ENCODE measurements at places on chromosomes 5 and 9. TPM values are rescaled to one million over a fixed set of nuclear protein-coding genes. Genes with fewer than 3 reads are reported as not detected.

GRCh38 chr9:94081864-94082463 is 2.3 kb upstream of the PTPDC1 start:
- H3K36me3 ChIP-seq = peaks cover 24% of the 10 kb centered on the region
- no peak overlapping the region for H3K4me3 ChIP-seq
- H3K27ac ChIP-seq = no peak overlapping the region
- DNase-seq = no peak
- no peaks in the 10 kb centered on the region for H3K27me3 ChIP-seq
- no peaks in the 10 kb centered on the region for H3K4me1 ChIP-seq

Gene BTNL3
- not detected for total RNA-seq

Gene TICAM2
- total RNA-seq = 1.5 TPM

- no peak overlapping the region for H3K27ac ChIP-seq
- H3K27me3 ChIP-seq = no peaks in the 10 kb centered on the region
- peaks cover 19% of the 10 kb centered on the region for H3K4me1 ChIP-seq
- H3K4me3 ChIP-seq = no peak overlapping the region
- no peaks in the 10 kb centered on the region for H3K36me3 ChIP-seq
- DNase-seq = no peak
Observed at GRCh38 chr5:39231705-39232525, 12.6 kb upstream of the FYB1 start.

DNA sequence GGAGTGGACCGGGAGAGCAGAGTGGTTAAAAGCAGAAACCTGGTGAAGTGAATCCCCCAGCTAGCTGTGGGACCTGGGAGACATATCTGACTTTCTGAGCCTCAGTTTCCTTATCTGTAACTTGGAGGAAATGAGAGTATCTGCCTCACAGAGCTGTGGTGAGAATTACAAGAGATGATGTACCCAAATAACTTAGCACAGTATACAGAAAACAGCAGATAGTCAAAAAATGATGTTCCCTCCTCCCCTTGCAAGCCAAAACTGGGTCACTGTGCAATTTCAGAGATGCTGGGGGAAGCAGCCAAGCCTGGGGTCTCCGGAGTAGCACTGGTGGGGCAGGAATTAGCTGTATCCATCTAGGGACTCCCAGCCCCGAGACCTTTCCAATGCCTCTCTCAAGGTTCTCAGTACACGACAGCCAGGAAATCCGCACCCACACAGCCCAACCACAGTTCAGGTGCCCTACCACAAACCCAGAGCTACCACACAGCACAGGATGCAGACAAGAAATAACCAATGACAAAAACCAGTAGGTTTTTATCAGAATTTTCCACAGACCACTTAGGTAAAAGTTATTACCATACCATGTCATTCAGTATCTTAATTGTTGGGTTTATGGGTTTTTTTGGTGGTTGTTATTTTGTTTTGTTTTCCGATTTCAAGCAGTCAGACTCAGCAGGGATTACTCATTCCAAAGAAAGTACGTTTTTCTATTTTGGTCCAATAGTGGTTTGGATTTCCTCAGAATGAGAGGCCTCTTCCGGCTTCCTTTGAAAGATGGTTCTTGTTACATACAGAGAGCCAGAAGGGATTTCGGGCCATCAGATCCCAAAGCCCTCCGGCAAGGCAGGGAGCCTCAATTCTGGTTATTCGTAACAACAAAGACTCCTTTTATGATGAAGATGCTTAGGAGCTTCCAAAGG is 4.9 kb upstream of the HRH2 start:
- peaks cover 7% of the 10 kb centered on the region for H3K36me3 ChIP-seq
- peak; percentile 62 for DNase-seq
- H3K27ac ChIP-seq = peak overlapping the region; percentile 91
- peak overlapping the region; percentile 69 for H3K4me3 ChIP-seq
- peaks cover 89% of the 10 kb centered on the region for H3K4me1 ChIP-seq

GRCh38 chr9:21507483-21507790 is 25.3 kb upstream of the IFNE start:
- no peaks in the 10 kb centered on the region for H3K27me3 ChIP-seq
- H3K36me3 ChIP-seq = no peaks in the 10 kb centered on the region
- no peak for DNase-seq
- H3K27ac ChIP-seq = no peak overlapping the region

- no peaks in the 10 kb centered on the region for H3K36me3 ChIP-seq
- no peak for DNase-seq
- H3K4me3 ChIP-seq = peak overlapping the region; percentile 36
- no peaks in the 10 kb centered on the region for H3K27me3 ChIP-seq
Observed at GRCh38 chr5:67515762-67516161, 319.2 kb upstream of the CD180 start.

- H3K36me3 ChIP-seq = no peaks in the 10 kb centered on the region
- H3K27me3 ChIP-seq = no peaks in the 10 kb centered on the region
- H3K4me1 ChIP-seq = no peaks in the 10 kb centered on the region
- DNase-seq = no peak
- H3K4me3 ChIP-seq = no peak overlapping the region
Observed at GRCh38 chr9:29701559-29701958, 2128.3 kb upstream of the C9orf72 start.

- no peaks in the 10 kb centered on the region for H3K4me1 ChIP-seq
- H3K27ac ChIP-seq = no peak overlapping the region
- H3K27me3 ChIP-seq = peaks cover 22% of the 10 kb centered on the region
- no peaks in the 10 kb centered on the region for H3K36me3 ChIP-seq
Observed at GRCh38 chr5:38410304-38410990, 146.0 kb downstream of the LIFR start.

GRCh38 chr9:131668057-131668438 is 71.8 kb downstream of the RAPGEF1 start:
- peak overlapping the region; percentile 92 for H3K27ac ChIP-seq
- H3K36me3 ChIP-seq = peaks cover 1% of the 10 kb centered on the region
- H3K4me3 ChIP-seq = peak overlapping the region; percentile 74
- H3K27me3 ChIP-seq = no peaks in the 10 kb centered on the region
- no peak for DNase-seq

DNA sequence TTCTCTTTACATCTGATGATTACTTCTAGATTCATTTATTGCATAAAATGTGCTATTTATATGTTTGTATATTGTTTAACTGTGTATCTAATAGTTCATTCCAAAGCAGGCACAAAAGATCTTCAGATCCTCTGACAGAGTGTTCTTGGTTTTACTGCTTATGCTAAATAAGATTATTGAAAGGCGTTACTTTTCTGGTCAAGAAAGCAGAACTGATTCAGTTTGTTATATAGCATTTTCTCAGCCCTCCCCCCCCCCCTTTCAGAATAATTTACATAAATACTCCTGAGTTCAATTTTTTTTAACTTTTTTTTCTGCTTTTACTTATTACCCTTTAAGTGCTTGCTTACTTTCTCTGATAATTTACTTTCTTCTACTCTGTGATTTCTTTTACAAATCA is 15.4 kb downstream of the CDC42SE2 start:
- H3K4me3 ChIP-seq = peak overlapping the region; percentile 75
- DNase-seq = no peak
- H3K4me1 ChIP-seq = peaks cover 69% of the 10 kb centered on the region
- peak overlapping the region; percentile 98 for H3K27ac ChIP-seq

DNA sequence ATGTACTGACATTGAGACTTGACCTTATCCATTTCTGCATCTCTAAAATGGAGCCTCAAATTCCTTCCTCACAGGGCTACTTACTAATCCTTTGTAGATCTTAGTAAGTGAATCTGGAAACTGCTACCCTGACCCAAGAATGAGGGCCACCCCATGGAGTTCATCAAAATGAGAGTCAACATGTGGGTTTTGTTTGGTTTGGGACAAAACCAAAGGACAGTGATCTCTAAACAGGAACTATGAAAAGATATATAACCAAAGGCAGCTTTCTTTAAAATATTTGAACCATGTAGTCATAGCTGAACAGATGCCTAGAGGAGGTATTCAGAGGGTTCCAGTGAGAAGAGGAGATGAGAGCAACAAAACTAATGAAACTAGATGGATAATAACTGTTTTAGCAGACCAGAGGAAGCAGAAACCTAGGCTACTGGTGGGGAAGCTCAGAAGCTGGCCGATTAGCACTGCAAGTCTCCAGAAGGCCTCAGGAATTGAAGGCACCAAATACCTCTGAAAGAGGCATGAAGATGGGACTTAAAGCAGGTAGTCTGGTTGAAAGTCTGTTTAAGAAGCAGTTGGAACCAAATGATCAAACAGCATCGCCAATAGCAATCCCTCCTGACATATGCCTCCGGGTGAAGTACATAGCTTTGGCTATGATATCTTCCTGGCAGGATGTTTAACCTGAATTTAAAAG is 45.8 kb downstream of the THOC3 start:
- no peak for DNase-seq
- no peaks in the 10 kb centered on the region for H3K27me3 ChIP-seq

DNA sequence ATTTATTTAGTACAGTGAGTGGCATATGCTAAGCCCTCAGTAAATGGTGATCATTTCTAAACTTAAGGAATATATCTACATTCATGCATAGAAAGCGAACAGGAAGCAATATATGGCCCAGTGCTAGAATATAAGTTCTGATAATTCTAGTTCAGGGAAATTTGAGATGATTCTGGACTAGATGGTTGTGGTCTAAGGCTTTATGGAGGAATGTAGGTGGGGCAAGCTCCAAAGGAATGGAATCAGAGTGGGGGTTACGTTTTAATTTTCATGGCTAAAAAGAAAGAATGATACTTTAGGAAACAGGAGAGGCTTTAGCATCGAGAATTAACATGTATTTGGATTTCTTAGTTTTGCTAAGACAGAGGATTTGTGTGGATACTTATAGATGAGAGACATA is 56.1 kb downstream of the MTREX start:
- peaks cover 2% of the 10 kb centered on the region for H3K4me1 ChIP-seq
- no peak for DNase-seq
- H3K4me3 ChIP-seq = no peak overlapping the region
- H3K36me3 ChIP-seq = peaks cover 69% of the 10 kb centered on the region
- no peaks in the 10 kb centered on the region for H3K27me3 ChIP-seq

DNA sequence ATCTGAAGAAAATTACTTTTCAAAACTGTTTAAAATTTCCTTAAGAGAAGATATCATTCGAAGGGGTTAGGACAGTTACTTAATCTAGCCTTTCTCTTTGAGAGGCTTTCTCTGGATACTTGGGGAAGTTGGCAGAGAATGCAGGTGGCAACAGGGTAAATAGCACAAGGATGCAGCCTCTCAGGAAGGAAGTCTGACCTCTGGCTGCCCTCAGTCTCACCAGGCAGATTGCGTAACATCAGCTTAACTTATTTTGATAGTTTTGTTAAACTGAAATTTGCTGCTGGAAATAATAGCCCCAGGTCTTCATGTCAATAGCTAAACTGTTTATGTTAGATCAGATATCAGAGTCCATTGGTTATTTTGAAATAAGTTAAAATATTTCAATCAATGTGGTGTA is 20.4 kb downstream of the CCDC192 start:
- H3K36me3 ChIP-seq = no peaks in the 10 kb centered on the region
- no peak for DNase-seq
- H3K27ac ChIP-seq = no peak overlapping the region
- H3K27me3 ChIP-seq = peaks cover 11% of the 10 kb centered on the region
- H3K4me1 ChIP-seq = no peaks in the 10 kb centered on the region
- H3K4me3 ChIP-seq = no peak overlapping the region

Gene ABO
- total RNA-seq = not detected

Gene ACSL6
- total RNA-seq = 40.0 TPM

GRCh38 chr5:173881811-173882575 is 6.2 kb upstream of the CPEB4 start:
- peaks cover 33% of the 10 kb centered on the region for H3K4me1 ChIP-seq
- no peak overlapping the region for H3K27ac ChIP-seq
- DNase-seq = no peak
- no peaks in the 10 kb centered on the region for H3K36me3 ChIP-seq
- no peaks in the 10 kb centered on the region for H3K27me3 ChIP-seq
- H3K4me3 ChIP-seq = no peak overlapping the region

Gene OLFM1
- total RNA-seq = not detected
